ENCODE measurements at places on chromosomes 1 and 21.

DNA sequence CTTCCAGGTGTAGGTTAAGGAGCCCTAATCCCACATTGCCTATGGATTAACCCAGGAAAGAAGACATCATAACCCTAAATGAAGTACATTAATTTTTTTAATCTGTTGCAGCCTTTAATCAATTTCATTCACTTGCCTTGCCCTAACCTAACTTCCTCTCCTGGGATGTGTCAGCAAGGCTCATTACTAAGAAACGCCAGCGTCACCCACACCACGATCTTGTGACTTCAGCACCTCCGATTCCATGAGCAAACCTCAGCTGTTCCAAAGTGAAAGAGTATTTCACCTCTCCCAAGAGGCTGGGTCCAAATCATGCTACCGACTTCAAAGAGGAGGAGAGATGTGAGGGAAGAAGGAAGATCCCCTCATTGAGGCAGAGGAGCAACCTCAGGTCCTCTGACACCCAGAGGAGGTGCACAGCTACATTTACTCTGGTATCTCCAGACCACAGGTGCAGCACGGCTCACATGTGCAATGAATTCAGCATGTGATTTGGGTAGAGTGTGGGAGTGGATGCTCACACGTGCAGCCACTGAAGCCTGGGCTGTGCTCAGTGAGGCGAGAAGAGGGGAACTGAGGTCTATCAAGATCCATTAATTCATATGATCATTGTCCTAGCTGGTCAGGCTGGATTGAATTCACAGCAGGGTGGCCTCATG, 134.1 kb downstream of the SLC30A10 start:
- no peak for DNase-seq

DNA sequence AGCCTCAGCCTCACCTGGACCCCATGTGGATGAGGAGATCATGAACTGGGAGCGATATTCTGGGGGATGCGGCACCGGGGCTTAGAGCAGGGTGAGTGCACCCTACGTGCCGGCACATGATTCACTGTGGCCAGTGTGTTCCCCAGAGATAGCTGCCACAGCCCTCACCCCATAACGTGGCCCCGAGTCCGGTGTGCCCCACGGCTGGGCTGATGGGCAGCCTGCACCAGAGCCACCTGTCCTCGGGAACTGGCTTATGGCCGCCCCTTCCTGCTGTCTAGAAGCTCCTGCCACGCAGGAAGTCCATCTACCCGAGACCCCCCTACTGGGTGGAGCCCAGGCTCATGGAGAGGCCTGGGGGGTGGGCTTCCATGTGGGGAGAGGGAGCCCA, 39.1 kb upstream of the SLC19A1 start:
- DNase-seq, result no peak

- DNase-seq, result no peak
Observed at GRCh38 chr1:21539933-21540332, 30.7 kb downstream of the ALPL start.

- DNase-seq, result no peak
Observed at GRCh38 chr1:41526956-41527561, 42.6 kb upstream of the EDN2 start.

DNA sequence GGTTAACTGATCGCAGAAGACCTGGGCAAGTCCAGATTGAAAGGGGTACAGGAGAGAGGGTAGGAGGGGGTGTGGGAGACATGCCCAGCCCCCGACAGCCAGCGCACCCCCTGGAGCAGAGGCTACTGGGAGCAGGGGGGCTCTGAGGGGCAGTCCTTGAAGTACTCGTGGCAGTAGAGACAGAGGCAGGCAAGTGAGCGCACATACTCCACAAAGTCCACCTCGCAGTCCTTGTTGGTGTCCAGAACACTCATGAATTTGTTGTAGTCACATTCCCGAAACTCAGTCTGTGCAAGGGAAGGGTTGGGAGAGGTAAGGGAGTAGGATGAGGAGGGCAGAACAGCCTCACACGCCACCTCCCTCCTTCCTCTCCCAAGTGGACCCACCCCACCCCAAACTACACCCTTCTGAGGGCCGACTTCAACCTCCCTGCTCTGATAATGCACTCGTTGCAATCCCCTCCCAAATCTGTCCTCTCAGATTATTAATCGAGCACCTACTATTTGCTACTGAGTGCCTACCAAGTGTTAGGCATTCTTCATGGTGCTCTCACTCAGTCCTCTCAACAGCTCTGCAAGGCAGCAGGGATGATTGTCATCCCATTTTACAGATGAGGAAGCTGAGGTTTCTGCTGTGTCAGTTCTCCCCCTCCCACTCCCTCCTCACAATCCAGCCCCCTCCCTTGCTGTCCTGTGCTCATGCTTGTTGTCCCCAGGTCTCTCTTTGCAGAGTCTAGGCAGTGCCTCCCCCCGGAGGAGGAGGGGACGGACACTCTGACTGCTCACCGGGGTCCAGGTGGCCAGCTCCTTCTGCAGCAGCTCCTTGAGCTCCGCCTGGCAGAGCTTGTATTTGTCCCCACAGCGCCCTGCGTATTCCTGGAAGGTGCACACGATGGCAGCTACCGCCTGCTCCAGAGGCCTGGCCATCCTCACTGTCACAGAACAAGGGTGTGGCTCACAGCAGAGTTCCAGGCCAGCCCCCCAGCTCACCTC, 1.2 kb downstream of the S100A3 start:
- DNase-seq, result no peak
